Upper lobe of left lung (tissue), 6 donors: ENCODE measurements at places on chromosomes 4 and X.

GRCh38 chr4:77954690-77955089 lies 92.1 kb downstream of the MRPL1 start:
- DNase-seq, result no peak

- DNase-seq, result no peak
Observed at GRCh38 chr4:151429957-151430570, 21.1 kb downstream of the FHIP1A start.

DNA sequence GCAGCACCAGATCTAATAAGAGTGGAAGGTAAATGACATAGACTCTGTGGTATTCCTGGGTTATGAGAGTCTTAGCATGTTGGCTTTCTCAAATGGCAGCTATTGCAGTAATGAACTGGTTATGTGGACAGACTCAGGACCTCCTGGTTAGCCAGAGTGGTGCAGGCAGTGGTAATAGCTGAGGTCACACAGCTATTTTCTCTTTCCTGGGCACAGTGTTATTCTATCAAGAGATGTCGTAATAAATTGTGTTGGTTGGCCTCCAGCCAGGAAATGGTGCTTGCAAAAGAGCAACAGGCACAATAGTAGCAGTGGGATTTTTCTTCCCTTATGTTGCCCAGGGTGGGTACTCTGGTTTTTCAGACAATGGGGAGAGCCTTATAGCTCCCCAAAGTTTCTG lies 279.2 kb upstream of the FGF16 start:
- no peak for DNase-seq

DNA sequence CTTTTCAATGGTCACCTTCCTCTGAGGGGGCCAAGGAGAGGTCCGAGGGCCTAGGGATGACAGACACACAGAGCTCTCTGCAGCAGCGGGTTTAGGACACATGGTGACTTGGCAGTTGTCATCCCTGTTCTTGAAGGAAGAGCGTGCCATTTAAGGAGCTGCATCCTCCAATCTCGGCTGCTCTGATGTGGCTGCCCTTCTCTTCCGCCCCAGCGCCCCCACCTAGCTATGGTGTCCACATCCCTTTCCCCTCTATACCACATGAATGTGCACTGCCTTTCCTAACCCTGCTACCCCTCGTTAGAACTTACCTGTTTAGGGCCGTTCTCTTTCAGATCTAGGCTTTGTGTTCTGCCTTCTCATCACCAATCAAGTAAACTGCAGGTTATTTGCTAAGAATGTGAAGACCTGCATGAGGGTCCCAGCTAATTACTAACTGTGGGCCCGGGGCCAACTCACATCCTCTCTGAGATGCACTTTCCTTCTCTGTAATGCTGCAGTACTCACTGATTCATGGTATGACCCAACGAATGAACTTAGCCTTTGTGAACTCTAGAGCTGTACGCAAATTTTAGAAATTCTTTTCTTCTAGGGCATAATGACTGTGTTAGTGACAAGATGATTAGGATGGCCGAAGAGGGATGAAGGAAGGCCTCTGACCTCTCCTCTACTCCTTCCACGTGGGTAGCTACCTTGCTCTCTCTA lies 38.2 kb downstream of the CHST7 start:
- DNase-seq, result no peak

DNA sequence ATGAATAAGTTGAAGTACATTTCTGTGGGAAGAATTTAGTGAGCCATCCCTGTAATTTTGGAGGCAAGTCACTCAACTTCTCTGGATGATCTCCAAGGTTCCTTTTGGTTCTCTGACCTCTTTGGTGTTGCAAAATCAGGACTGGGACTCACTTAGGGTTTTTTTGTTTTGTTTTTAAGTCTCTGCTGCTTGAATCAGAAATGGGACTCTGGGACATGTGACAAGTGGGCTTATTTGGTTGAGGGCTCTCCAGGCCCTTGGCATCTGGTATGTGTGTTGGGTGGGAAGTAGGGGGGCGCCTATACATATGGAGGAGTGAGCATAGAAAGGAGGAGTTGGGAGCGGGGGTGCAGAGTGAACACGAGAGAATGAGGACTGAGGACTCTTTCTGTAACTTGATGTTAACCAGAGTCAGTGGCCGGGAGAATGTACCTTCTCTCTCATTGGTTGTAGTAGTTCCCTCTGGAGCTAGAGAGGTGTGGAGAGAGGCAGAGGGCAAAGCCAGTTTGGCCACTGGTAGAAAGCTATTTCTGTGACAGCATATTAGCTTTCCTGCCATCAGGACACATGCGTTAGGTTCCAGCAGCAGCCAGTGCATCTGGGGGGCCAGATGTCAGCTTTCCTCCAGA lies 1.9 kb downstream of the ARHGAP10 start:
- DNase-seq, result no peak

DNA sequence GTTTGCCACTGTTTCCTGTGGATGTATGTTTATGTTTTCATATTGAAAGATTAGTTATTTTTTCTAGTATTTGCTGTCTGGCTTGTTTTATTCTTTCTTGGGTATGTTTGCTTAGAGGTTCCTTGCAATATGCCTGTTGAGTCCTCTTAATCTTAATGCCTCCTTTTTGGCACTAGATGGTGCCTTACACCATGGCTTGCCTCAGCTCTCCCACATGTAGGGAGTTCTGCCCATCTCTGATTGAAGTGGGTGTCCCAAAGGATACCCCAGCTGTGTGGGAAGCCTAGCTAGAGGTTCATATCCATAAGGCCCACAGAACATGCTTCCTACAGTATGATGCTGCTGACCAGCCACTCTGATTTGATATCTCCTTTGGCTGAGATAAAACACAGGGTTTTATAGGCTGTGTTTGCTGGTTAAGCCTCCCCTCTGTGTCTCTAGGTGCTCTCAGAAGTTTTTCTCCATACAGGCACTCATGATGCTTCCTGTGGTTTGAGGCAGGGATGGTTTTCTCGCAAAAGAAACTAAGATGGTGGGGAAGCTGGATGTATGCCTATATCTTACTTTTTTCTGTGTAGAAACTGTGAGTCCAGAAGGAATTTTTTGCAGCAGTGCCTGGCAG lies 162.4 kb downstream of the ASB9 start:
- no peak for DNase-seq

DNA sequence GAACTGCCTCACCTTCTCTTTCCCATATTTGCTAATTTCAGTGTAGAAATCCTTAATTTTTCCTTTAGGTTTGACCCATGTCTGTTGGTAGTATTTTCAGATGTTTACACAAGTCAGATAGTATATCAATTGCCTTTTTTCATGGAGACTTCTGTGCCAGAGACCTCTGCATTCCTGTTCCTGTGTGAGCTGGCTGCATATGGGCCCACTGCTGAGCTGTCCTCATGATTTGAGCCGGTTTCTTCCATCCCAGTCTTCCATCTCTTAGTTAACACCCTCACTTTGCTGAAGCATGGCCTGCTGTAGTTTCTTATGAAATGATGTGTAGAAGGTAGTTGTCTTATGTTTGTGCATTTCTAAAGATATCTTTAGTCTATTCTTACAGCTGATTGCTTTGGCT lies 40.0 kb downstream of the CDS1 start:
- no peak for DNase-seq

DNA sequence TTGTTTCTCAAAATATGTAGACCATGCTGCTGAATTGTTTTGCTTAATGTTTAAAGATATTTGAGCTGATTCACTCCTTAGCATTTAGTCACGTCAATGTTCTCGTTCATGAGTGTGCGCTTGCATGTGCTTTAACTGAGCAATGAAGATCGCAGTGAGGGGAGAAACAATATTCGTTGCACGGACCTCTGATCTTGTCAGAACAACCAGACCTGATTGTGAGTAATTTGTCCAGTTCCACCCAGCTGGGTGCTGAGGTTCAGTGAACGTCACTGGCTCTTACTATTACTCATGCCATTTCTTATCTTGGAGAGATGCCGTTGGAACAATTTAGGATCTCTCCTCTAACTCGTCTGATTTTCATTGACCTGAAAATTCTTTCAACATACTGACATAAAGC lies 15.0 kb upstream of the PRKX start:
- no peak for DNase-seq

- no peak for DNase-seq
Observed at GRCh38 chr4:69104719-69105275, 8.5 kb downstream of the UGT2B7 start.

GRCh38 chrX:67610282-67610681 lies 66.5 kb downstream of the AR start:
- no peak for DNase-seq

GRCh38 chr4:4269856-4270255 lies 20.1 kb downstream of the LYAR start:
- no peak for DNase-seq

DNA sequence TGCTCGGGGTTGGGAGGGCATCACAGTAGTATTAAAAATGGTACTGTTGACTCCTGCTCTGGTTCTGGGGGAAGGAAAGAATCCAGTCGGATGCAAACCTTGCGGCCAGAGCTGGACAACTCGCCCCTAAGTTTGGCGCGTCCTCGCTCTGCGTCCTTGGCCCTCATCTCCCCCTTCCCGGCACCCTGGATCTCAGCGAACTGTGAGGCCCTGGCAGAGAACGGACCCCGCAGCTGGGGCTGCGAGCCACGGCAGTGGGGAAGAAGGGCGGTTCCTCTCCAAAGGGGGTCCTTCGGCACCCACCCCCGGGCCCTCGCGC lies 14.0 kb downstream of the ARHGEF6 start:
- DNase-seq, result no peak

GRCh38 chr4:70614184-70614555 lies 14.4 kb upstream of the ENAM start:
- no peak for DNase-seq

DNA sequence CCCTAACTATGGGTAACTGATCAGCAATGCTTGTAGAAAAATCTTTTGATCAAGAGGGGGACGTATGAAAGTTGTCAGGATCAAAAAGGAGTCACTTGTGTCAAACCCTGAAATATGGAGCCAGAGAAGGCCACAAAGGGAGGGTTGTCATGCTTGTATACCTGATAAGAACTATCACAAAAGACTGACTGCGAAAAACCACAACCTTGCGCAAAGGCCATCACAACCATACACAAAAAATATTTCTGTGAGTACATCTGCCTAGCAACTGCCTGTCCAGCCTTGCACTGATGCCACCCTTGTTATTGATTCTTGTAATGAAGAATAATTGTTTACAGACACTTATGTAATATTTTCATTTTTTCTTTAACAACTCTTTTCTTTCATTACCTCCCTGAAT lies 22.8 kb upstream of the EIF4E start:
- DNase-seq, result no peak

- no peak for DNase-seq
Observed at GRCh38 chr4:24927049-24927448, 14.2 kb upstream of the CCDC149 start.

DNA sequence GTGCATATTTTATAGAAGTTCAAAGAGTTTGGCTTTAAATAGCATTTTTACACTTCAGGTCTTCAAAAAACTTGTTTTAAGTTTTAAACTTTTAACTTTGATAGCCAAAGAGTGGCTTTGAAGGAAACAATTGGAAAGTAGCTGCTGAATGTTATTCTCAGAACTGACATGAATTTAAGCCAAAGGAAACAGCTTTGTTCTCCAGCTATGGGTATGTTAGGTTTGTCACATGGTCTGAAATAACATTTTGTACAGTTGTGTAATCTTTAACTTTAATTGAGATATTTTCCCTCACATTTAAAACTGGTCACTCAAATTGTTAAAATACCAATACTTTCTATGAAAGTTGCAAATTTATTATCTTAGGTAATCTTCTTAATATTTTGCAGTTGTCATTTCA lies 564.7 kb downstream of the IL15 start:
- DNase-seq, result no peak

GRCh38 chr4:29311247-29311646 lies 1408.9 kb upstream of the PCDH7 start:
- no peak for DNase-seq

- no peak for DNase-seq
Observed at GRCh38 chr4:92198711-92199110, 105.1 kb upstream of the GRID2 start.

DNA sequence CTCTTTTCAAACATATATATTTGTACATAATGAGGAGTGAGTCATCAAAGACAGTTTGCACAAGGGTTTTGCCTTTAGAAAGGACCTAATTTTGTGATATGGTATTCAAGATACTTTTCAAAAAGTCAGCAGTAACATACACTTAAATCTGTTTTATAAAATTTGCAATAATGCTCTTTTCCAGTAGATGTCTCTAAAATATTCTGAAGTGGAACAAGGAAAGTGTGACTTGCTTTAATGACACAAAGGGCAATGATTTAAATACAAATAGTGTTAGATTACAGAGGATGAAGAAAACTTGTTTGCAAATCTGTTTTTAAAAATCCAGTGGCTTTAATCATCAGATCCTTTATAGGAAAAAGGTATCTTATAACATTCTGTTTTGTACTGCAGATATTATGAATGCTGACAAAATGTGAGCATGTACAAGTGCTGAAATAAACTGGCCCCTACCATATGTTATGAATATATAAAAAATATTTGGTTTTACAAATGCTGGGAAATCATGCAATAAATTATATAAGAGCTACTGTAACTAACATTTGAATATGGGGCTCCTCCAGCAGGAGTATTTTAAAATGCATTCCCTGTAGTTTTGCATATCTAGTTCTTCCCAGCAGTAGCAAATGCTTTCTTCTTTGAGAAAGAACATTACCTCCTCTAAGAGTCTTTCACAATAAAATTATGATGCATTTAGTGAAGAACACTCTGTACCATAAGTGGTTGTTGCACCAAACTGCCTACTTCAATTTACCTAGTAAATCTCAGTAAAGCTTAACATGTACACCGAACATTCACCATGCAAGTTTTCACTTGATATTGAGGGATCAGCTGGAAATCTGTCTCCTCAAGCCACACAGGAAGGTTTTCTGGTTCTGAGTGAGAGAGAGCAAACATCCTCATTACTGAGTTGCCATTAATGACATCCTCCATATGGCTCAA lies 20.2 kb downstream of the MMRN1 start:
- no peak for DNase-seq

DNA sequence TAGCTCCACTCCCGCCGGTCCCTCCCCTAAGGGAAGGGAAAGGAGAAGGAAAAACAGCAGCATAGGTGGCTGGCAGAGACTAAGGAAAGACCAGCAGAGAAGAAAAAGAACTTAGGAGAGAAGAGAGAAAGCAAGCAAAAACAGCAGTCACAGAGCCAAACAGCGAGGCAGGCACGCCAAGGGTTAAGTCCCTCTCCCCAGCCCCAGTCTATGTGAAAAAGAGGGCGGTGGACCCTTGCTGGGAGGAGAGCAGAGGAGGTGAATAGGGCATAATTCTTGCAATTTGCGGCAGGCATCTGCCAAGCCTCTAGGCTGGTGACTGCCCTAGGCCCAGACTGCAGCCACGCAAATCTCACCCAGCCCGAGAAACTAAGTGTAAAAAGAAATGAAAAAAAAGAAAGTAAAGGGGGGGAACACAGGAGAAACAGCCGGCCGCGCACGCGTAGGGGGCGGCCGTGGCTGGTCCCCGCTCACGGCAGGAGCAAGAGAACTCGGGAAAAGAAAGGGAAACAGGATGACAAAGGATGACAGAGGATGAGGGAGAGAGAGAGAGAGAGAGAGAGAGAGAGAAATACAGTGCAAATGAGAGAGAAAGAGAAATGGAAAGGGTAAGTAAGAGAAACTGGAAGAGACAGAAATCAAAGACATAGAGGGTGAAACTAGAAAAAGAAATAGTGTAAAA lies 48.6 kb downstream of the MAGEA9 start:
- no peak for DNase-seq
